ENCODE measurements at places on chromosomes 12 and 14.

DNA sequence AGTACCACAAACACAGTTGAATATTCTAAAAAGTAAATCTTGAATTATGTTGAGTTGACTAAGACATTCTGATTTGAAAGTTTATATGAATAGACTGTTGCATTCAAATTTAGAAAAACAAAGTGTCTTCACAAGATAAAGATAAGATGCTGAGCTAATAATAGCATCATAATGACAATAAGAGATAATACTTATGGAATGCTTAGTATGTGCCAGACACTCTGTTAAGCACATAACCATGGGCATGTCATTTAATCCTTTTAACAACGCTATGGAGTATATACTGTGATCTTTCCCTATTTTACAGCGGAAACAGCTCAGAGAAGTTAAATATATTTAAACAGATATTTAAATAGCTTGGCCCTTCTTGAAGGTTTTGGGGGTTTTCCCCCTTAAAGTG, 163.4 kb downstream of the SRGAP1 start:
- no peak for DNase-seq

GRCh38 chr12:73598626-73599025, 939.0 kb upstream of the ATXN7L3B start:
- no peak for DNase-seq

GRCh38 chr14:32007755-32008362, 69.2 kb upstream of the ARHGAP5 start:
- no peak for DNase-seq

DNA sequence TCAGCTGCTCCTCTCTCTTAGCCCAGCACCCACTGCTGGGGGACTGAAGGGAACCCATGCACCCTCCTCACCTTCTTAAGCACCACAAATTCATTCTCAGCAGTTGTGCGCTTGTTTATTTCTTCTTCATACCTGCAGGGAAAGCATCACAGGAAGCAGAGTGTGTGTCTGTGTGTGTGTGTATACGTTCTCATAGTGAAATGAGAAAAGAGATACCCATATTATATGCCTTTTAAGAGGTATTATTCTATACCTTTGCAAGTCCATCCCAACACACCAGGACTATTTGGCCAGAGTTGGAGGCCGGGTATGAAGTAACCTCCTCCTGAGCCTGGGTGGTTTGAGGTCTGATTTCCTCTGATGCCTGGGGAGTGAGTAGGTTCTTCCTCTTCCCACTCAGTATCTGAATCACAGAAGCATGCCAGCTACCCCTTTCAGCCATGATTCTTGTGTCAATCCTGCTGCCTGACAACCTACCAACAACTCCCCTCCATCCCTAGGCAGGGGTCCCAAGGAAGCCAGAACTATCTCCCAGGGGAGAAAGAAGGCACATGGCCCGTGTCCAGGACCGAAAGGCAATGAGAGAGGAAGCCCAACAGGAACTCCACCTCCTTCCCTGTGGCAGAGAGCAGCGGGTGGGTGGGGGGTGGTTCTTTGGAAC, 3.0 kb downstream of the KRT73 start:
- no peak for DNase-seq

GRCh38 chr14:75523771-75524171, 1.5 kb downstream of the BATF start:
- DNase-seq, result no peak
